ENCODE measurements at places on chromosomes 16 and 17.

GRCh38 chr17:81166033-81166492 is at the start of gene AATK:
Gene AATK, minus strand, starts transcription at chr17:81166221. Its CDS starts 229 bp downstream, at chr17:81165992.
- DNase-seq, result no peak

GRCh38 chr16:82752172-82752571 is 125.4 kb downstream of the CDH13 start:
- DNase-seq, result no peak

DNA sequence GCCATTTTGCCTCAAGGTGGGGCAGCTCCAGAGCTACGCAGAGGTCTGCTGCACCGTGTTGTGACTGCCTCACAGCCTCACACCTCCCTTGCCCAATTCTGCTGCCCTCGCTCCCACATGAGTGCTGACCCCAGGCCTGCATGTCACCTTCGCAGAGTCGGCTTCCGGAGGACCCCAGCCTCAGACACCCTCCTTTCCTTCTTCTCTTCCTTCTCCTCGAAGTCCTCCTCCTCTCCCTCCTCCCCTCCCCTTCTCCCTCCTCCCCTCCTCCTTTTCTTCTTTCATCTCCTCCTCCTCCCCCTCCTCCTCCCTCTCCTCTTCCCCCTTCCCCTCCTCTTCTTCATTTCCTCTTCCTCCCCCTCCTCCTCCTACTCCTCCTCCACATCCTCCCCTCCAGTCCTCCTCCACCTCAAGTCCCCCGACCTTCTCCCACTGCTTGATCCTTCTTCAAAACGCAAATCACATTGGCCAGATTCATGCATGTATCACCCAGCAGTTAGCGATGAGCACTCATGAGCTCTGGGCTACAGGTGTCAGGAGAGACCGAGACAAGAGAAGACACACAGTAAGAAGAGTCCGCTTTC is 243.8 kb downstream of the RBFOX3 start:
- no peak for DNase-seq

DNA sequence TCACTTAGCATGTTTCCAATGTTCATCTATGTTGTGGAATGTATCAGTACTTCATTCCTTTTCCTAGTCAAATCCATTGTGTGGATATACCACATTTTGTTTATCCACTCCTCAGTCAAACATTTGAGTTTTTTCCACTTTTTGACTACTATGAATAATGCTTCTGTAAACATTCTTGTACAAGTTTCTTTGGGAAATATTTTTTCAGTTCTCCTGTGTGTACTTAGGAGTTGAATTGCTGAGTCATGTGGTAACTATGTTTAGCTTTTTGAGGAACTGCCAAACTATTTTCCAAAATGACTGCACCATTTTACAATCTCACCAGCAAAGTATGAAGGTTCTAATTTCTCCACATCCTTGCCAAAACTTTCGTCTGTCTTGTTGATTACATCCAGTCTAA is 223.7 kb upstream of the AXIN2 start:
- DNase-seq, result no peak

GRCh38 chr17:56929362-56929969 is 15.6 kb upstream of the TRIM25 start:
- DNase-seq, result peak; percentile 20

- DNase-seq, result peak; percentile 44
Observed at GRCh38 chr17:43905985-43906852, 1.1 kb downstream of the MPP2 start.

DNA sequence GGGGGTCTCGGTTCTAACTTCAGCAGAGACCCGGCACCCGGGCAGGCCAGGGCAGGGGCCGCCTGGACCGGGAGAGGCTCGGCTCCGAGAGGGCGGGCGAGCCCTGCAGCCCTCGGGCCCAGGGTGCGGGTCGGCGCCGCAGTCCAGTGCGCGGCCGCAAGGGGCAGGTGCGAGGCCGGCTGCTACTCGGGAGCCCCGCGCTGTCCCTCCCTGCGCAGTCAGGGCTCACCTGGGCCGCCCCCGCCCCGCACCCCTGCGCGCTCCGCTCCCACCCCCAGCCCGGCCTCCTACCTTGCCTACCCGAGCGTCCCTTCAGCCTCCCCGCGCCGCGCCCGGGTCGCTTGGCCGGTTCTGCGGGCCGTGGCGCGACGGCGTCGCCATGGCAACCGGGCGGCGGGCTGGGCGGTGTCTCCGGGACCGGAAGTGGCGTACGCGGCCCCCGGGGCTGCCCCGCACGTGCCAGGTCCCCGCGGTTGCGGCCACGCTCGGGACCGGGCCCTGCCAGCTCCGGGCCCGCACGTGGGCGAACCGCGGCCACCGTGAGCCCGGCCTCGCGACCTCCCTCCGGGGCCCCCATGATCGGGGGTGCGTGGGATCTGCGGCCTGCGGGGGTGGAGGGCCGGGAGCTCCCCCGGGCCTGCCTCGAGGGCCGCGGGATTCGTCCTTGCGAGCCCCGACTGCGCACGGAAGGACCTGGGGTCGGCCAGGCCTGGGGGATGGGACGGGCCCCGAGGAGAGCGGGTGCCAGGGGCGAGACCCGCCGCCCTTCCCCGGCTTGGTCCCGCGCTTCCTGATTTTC is at the start of gene CYB561:
CYB561 (minus strand) TSS at position 353 of the 799 bp plus-strand sequence. CDS start 8,759 bp downstream, outside the sequence.
- peak; percentile 71 for DNase-seq

- no peak for DNase-seq
Observed at GRCh38 chr17:80414508-80414802, 512 bp upstream of the ENDOV start.

- no peak for DNase-seq
Observed at GRCh38 chr17:31226950-31227349, 70.1 kb downstream of the OMG start.

GRCh38 chr16:82360024-82360783 is 190.2 kb upstream of the MPHOSPH6 start:
- DNase-seq, result no peak

GRCh38 chr17:72064606-72065193 is 56.1 kb upstream of the SOX9 start:
- no peak for DNase-seq

DNA sequence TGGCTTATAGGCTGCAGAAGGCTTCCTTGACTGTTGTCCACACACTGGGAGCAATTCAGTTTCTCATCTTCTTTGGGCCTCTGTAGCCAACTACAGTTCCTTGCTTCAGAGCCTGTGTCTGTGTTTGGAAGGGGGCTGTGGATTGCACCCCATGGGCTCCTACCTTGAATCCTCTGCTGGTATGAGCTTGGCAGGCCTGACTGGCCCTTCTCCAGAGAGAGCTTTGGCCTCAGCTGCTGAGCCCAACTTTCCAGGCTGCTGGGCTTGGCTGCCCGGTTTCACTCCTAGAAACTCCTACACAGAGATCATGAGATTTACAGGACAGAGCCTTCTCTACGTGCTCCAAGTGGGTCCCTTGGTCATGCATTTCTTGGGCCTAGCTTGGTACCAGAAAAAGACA is 354.4 kb downstream of the SNX29 start:
- no peak for DNase-seq

DNA sequence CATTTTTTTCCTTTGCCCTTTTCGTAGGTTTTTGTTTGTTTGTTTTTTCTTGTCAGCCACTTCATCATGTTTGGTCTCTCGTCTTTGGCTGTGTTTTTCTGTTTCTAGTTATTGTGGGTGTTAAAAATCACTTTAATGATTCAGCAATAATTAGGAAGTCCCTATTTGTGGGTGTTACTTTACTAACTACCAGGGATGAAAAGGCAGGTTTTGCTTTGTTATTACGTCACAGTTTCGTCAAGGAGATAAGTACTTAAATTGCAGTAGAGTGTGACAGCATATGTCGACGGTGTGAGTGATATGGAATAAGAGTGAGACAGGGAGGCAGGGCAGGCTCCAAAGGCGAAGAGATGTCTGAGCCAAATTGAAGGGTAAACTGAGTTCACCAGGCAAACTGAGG is 479.6 kb downstream of the WWOX start:
- DNase-seq, result peak; percentile 10

- DNase-seq, result no peak
Observed at GRCh38 chr17:82915757-82916027, 75.9 kb upstream of the ZNF750 start.

DNA sequence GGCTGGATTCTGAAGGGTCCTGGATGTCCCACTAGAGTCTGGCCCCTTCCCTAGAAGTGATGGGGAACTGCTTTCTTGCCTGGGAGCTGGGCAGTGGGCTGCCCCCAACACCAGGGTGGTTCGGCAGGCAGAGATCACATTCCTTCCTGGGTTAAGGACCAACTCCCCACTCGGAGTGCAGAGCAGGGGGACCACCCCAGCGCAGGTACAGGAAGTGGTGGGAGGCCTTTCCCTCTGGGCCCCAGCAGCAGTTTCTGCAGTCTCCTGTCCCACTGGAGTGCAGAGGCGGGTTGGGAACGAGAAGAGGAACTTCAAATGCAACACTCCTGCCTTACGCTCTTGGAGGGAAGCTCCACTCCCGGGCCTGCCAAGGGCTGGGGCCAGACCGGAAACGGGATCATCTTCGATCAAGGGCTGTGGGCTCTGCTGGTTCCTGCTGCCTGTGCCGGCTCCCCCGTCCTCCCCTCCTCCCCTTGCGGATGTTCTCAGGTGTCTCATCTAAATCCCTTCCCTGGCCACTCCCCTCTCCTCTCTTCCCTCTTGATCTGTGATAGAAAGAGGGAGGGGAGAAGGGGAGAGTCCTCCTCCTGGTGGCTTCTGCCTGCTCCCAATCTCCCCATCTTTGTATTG is 9.0 kb upstream of the NGFR start:
- peak; percentile 82 for DNase-seq

GRCh38 chr17:29179232-29180033 is 765 bp downstream of the MYO18A start:
- DNase-seq, result peak; percentile 71

- no peak for DNase-seq
Observed at GRCh38 chr16:55294931-55295342, 29.1 kb upstream of the IRX6 start.

- no peak for DNase-seq
Observed at GRCh38 chr17:65271296-65271695, 134.1 kb downstream of the RGS9 start.

DNA sequence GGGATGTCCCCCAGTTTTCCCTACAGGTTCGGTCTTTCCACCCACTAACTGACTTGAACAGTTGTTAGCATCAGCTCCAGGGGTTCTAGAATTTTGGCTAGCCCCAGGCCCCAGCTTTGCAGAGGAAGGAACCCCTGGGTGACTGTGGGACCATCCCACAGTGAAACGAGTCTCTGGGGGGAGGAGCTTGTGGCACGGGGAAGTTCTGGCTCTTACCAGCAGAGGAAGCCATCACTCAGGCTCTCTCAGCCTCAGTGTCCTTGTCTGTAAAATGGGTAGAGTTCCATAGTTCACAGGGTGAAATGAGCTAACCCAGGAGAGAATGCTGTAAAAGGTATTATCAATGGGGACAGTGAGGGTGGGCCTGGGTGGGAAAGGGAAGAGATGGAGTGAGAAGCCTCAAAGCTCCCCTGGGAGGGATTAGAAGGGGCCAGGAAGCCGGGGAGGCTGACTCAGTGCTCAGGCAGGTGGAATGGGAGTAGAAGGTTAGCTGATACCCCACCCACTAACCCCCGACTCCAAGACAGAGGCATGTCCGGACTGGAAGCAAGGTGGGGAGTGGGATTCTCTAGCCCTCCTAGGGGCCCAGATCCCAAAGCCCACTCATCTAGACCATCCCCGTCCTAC is 30.9 kb upstream of the CDC42EP4 start:
- peak; percentile 70 for DNase-seq

DNA sequence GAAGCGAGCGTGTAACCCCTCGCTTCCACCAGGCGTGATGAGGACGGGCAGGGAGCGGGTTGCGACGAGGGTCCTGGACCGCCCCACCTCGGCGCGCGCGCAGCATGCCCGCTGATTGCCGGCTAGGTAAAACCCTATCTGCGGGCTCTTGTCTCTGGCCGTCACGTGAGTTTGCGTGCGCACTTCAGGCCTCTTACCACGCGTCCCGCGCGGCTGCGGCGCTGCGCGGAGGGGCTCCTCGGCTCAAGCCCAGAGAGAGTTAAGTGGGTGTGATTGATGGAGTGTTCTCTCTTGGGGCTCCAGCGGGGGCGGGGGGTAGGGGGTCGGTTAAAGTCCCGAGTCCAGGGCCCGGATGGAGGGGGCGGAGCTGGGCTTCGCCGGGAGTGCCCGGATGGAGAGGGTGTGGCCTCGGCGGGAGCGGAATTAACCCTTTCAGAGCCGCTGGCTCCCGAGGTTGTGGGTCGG is 7.9 kb downstream of the KDM6B start:
- peak; percentile 90 for DNase-seq

DNA sequence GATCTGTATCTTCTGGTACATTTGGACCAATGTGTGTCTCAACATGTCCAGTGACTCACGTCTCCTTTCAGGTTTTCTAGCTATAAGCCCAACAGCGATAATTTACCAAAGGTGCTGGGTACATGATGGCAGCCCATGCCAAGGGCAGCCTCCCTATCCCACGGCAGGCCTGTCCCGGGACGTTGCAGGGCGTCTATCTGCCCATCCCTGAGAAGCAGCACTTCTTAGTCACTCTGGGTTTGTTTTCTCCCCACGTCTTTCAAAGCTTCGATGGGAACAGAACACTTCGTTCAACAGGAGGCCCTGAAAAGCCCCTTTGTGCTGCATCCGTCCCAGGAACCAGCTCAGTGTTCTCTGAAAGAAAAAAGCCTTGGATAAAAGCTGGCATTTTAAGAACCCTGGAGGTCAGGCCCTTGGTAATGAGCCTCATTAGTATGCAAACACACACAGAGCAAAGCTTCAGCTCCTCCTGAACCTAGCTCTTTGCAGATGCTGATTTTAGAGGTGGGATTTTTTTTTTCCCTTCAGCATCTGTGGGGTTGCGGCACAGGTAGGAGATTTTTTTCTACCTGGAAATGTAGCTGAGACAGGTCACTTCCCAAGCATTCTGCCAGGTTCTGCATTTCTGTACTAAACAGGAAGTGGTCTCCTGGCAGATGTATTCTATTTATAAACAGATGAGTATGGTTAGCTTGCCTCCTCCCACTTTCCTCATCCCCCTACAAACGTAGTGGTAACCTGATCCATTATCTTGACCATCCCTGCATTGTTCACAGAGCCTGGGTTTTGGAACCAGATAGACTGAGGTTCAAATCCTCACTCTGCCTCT is 17.5 kb upstream of the MT4 start:
- no peak for DNase-seq

DNA sequence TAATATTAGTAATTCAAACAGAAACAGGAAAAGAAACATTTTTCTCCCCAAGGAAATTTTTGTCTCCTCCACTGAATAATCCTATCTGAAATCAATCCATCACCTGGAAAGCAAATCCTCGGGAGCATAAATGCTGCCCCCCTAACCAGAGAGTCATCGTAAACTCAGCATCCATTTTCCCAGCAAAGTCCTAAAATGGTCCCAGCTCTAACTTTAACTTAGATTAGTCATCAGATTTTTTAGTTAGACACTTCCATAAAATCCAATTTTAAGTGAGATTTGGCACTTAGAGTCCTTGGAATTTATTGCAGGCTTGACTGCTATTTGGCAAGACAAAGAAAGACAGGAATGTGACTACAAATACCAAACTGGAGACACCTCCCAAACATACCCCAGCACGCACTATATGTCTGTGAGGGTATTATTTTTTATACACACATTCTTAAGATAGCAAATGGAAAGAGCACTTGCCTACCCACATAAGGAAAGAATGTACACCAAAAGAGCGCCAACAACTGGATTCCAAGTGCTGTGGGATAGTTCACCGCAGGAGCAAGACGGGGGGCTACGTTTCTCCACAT is 15.4 kb downstream of the SCO1 start:
- DNase-seq, result no peak
